ENCODE measurements at places on chromosomes 5 and 9. TPM values are rescaled to one million over a fixed set of nuclear protein-coding genes. Genes with fewer than 3 reads are reported as not detected.

The TMEM174 gene
- total RNA-seq, result not detected

DNA sequence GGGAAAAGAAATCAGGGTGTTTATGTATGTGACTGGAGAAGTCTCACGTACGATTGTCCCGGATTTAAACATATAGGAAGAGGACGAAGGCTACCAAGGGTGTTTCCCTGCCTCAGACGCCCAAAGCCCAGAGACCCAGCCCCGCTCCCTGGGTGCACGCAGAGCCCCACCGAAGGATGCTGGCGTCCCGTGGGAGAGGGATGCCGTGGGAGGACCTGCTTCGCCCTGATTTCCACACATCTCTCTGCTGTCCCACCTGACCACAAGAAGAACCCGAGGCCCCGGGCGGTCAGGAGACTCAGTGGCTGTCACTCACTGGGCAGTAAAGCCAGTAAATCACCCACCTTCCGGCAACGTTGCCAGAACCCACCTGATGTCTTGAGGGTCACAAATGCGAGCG lies 211.8 kb upstream of the TBCA start:
- DNase-seq, result no peak

GRCh38 chr5:63131626-63132285 lies 553.1 kb downstream of the LRRC70 start:
- no peak for DNase-seq

- DNase-seq, result no peak
Measured at GRCh38 chr5:63963080-63963735, 963 bp upstream of the HTR1A start.

All from posterior vena cava (tissue), 2 donors.